Activated effector memory CD4-positive, alpha-beta T cell treated with Interleukin-2 at 50 U/mL for 16 hours (primary cell): ENCODE measurements at places on chromosomes 4 and X.

DNA sequence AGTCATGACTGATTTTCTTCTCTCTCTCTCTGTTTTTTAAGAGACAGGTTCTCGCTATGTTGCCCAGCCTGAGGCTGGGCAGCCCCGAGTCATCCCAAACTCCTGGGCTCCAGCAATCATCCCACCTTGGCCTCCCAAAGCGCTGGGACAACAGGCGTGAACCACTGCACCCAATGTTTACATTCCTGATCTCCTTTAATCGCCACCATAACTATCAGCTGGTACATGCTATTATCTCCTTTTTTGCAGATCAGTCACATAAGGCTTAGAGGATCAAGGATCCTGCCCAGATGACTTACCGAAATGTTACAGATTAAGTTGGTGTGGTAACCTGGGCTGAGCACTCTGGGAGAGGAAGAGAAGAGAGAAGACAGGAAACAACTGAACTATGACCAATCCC lies 1.5 kb upstream of the USP46 start:
- no peak for DNase-seq

DNA sequence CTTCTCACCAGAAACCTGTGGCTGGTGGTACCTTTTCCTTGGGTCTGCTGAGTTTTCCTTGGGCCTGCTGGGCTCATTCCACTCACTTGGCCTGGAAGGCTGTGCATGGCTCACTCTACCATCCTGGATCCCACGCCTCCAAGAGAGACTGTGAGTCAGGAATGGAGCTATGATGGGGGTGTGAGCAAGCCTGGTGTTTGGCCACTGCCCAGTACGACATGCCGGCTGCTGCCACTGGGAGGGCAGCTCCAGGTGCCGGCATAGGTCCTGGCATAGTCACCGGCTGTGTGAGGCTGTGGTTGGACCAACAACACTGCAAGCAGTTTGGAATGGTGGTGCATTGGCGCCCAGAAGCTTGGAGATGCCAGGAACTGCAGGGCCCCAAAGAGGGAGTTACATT lies 721.7 kb downstream of the PCDH18 start:
- no peak for DNase-seq

DNA sequence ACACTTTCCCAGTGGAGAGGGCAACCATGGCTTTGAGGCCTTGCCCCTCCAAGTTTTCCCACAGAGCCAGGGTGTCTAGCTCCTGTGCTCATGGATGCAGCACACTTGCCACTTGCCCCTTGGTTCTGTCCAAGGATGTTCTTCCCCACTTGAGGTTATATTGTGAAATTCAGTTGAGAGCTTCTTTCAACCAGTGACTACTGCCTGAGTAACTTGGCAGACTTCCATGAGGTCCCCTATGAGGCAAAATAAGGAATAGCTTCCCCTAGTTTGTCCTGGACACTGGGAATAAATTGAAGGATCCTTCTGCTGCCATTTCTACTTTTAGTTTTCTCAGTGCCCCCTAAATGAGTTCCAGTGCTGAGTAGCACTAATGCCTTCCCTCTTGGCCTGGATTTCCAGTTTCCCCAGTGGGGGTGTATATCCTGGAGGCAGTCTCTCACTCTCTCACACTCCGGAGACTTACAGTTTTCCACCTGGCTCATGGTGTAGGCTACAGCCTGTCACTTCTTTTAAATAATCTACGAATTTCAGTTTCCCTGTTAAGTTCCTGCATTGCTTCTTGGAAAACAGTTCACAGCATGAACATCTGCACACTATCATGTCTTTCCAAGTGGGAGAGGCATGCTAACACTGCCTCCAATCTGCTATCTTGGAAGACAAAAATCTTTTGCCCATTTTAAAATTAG lies 36.4 kb upstream of the ADH4 start:
- DNase-seq = no peak

DNA sequence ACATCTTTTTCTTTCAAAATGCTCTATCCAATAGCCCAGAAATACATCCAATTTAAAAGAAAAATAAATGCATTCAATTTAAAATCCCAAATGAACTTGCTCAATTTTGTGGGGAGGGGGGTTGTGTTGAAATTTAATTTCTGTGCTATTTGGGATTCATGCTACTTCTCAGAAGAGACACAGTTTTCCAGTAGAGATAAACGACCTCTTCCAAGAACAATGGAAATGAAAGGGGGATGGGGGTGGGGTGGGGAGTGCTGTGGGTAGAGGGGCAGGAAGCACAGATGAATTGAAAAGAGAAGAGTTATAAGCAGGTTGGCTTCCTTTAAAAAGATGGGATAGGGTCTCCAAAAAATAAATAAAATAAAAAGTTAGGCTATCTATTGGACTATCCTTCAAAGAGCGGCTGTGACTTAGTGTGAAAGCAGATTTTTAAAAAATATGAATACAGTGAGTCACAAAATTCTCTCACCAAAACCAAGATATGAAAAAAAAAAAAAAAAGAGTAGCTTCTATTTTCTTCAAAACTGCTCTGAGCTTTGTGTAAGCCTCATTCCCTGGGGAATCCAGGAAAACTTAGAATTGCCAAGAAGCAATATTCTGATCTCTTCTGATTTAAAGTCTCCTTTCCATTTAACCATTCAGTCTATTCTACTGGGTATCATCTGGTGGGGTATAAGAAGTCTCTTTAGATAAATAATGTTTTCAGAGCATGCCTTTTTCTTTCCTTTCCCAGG lies 324.3 kb downstream of the PTTG2 start:
- no peak for DNase-seq

DNA sequence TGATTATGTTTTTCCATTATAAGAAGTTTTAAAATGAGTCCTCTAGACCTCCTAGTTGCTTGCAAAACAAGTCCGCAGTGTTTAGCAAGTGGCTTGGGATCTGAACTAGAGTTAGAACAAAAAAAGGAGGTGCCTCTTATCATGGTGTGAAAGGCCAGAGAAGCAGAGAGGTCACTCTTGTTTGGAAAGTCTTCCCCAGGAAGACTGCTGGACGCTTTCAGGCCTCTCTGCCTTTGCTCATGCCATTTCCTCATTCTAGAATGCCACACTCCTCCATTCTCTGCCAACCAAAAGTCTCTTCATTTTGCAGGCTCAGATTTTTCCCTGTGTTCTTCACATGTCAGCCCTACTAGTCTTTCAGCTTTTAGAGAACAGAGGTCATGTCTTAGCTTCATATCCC lies 14.9 kb downstream of the PARM1 start:
- DNase-seq = no peak

DNA sequence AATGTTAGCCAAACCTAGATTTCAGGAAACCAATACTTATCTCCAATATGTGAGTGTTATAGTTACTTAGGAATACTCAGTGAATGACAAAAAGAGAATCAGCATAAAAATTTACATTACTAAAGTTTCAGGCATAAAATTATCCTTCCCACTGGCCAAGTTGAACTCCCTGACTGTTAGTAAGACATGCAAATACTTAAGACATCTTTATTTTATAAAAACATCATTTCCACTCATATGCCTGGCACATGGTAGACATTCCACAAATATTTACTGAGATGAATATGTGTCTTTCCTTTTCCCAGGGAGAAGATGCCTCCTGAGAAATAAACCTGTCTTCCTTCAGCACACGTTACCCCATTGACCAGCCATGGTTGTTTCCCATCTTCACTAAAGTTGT lies 7.3 kb downstream of the VEGFD start:
- no peak for DNase-seq

DNA sequence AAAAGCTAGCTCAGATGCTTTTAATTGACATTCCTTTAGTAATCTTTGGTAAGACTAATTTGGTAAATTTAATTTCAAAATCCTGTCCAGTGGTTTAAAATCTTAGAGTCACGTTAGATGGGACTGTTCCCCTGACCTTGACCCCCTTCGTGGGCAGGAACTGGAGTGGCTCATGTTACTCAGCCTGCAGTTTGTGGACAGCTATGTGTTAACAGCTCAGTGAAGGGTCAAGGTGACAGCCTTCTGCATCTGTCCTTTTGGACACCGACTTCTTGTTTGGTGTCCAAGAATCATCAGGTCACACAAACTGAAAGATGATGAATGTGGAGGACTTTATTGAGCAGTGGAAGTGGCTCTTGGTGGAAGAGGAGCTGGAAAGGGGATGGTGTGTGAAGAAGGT lies 2.9 kb downstream of the ARSF start:
- DNase-seq = no peak

GRCh38 chr4:107304699-107305286 lies 268.7 kb upstream of the DKK2 start:
- DNase-seq = no peak

- no peak for DNase-seq
Observed at GRCh38 chr4:89703829-89704590, 133.0 kb downstream of the SNCA start.

- DNase-seq = no peak
Observed at GRCh38 chrX:8897259-8897658, 96.1 kb upstream of the FAM9A start.

- DNase-seq = no peak
Observed at GRCh38 chr4:182799515-182800215, 117.5 kb downstream of the DCTD start.

GRCh38 chr4:155005395-155006090 lies 202.9 kb upstream of the NPY2R start:
- DNase-seq = no peak

DNA sequence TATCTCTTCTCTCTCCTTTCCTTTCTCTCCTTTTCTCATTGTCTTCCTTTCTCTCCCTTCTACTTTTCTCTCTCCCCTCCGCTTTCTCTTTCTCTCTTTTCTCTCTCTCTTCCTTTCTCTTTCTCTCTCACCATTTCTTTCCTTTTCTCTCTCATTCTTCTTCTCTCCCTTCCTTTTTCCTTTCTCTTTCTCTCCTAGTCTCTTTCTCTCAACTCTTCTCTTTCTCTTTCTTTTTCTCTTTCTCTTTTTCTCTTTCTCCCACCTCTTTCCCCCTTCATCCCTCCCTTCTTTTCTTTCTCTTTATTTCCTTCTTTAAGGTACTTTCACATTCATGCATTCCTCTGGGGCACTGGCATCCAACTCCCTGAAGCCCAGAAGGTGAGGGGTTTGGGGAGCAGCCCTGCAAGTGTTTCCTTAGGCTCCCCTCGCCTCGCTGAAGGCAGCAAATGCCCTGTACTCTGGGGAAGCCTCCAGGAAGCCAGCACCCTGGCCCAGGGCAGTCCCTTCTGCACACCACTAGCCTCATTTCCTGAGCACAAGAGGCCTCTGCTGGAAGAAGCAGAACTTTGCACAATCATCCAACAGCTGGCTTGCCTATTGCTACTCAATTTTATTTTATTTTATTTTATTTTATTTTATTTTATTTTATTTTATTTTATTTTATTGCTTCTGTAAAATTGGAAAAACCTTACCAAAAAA lies 124.2 kb downstream of the NFKB1 start:
- peak; percentile 53 for DNase-seq

DNA sequence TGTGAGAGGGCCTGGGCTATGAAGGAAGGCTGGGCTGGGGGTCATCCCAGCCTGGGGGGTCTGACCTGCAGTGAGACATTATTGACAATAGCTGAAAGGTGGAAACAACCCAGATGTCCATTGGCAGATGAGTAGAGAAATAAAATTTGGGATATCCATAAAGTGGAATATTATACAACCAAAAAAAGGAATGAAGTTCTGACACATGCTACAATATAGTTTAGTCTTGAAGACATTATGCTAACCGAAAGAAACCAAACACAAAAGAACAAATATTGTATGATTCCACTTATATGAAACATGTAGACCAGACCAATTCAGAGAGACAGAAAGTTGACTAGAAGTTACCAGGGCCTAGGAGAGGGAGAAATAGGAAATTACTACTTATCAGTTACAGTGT lies 44.7 kb downstream of the RTL5 start:
- DNase-seq = no peak

DNA sequence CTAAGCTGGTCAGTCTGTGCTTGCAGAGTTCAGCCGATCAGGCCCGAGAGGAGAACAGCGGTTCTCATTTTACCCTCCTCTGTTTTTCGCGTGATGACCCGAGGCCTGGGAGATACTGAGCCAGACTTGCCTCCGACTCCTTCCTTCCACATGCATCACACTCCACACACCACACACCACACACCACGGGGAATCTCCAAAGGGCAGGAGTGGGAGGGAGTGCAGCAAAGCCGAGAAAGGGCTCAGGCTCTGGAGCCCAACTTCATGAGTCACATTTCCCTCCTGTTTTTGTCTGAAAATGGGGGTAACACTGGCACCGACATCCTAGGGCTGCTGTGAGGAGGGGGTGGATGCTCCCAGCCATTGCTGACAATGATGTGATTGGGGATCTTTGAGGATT lies 38.9 kb downstream of the TKTL1 start:
- DNase-seq = no peak

GRCh38 chr4:110475881-110476818 lies at the start of gene ENPEP:
ENPEP (plus strand) TSS chr4:110476155; CDS start chr4:110476415, 260 bp downstream.
- DNase-seq = no peak

GRCh38 chr4:53592686-53593501 lies 1.6 kb upstream of the LNX1 start:
- DNase-seq = no peak

- no peak for DNase-seq
Observed at GRCh38 chr4:82777857-82778525, 20.6 kb downstream of the SCD5 start.

- DNase-seq = no peak
Observed at GRCh38 chr4:140326395-140326993, 47.0 kb upstream of the SCOC start.

DNA sequence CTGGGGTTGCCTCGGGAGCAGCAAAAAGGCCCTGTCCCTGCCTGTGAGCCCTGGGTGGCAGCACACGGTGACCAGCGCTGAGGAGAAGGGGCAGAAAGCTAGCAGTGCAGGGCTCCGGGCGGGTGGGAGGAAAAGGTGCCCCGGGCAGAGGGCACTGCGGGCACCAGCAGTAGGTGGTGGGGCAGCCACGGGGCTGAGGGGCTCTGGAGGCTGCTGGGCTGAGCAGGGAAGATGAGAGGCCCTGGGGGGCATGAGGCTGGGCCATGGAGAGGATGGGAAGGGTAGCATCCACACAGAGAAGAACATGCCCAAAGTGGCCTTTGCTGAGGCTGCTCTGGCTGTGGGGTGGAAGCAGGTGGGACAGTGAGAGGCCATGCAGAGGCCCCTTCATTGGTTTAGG lies 67.5 kb upstream of the NKX1-1 start:
- no peak for DNase-seq

DNA sequence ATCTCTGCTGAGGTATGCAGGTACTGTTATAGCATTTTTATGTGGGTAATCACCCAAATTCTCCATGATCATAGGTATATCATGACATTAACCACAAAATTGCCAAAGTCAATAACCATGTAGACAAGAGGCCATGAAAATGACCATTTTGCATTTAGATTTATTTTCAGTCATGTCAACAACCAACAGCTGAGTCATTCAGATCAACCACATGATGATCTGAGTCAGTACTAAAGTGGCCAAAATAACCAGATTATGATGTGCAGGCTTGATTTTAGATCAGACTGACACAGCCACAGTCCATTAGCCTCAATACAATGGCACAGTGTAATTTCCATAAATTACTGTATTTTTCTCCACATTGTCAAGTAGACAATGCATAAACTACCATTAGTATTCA lies 240.5 kb downstream of the GRIA3 start:
- DNase-seq = no peak

DNA sequence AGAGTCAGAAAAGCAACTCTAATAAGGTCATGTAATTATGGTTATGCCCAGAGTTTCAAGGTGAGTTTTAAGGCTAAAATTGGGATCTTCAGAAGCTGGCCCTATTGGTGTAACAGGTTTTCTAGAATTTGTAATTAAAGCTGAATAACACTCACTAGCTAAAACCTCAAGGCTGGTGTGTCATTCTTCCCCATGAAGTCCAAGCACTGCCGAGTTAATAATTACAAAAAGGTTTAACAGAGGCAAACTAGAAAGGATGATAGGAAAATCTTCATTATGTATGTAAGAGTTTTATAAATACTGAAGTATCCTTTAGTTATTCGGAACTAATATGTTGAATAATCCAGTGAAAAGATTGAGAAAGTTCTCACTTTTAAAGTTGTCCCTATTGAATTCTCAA lies 34.3 kb downstream of the MXRA5 start:
- no peak for DNase-seq

- DNase-seq = no peak
Observed at GRCh38 chr4:80069108-80069836, 3.8 kb downstream of the ANTXR2 start.
